ENCODE measurements at places on chromosomes 5 and 9.
A peak's percentile ranks its signal among the peaks of the same experiment; 100 is the strongest.

GRCh38 chr5:72364171-72364570 lies 44.0 kb downstream of the PTCD2 start:
- DNase-seq, result no peak

- no peak for DNase-seq
Measured at GRCh38 chr5:130912088-130912487, 253.0 kb downstream of the HINT1 start.

- DNase-seq, result no peak
Measured at GRCh38 chr5:145971108-145971507, 34.7 kb downstream of the SH3RF2 start.

DNA sequence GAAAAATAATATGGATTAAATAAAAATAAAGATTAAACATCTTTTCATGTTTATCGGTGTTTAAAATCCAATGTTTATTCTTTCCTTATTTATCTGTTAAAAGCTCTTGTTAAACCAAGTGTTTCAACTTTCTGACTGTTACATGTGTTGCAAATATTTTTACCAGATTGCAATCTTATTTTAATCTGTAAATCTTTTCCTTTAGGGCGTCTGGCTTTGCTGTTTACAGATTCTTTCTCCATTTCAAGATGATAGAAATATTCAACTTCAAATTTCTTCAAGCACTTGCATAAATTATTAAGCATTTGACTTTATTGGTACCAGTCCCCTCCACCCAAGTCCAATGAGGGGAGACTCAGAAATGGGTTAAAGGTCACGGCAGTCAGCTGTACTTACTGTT lies 16.9 kb upstream of the ABCA1 start:
- DNase-seq, result no peak

DNA sequence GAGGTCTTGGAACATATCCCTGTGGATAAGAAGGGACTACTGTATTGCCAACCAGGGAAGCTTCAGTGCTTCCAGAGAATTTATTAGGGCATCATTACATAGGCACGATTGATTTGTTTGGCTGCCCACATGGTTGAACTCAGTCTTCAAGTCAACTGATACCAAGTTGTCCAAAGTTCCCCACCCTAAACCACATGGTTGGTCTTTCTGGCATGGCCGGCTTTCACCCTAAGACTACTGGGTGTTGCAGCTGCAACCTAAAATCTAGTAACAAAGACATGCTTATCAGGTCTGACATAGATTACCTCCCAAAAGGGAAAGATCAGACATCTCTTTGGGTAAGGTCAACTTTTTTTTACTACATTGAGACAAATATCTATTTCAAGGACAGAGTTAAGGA lies 37.0 kb downstream of the FAF2 start:
- DNase-seq, result no peak

GRCh38 chr5:34791761-34792244 lies 47.2 kb upstream of the TTC23L start:
- no peak for DNase-seq

DNA sequence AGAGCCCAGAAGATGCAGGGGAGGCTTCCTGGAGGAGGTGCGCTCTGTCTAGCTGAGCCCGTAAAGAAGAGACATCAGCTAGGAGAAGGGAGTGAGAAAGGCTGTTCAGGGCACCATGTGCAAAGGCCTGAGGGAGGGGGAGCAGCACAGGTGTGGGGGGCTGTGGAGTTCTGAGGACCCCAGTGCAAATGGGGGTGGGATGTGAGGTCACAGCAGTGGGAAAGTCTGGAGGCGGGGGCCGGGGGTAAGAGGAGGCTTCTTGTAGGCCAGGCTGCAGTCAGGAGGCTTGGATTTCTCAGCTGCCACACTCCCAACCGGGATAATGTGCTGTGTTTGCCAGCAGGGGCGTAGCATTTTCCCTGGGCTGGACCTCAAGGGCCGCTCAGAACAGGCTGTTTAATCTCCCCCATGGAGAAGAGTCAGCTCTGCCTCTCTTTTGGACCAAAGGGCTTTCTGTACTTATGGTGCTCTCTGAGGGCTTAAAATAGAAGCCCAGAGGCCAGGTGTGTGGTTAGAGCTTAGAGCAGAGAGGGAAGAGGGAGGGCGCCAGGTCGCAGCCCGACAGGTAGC lies 5.7 kb downstream of the NEURL1B start:
- no peak for DNase-seq

GRCh38 chr5:125413496-125414274 lies 667.2 kb upstream of the ZNF608 start:
- DNase-seq, result no peak

DNA sequence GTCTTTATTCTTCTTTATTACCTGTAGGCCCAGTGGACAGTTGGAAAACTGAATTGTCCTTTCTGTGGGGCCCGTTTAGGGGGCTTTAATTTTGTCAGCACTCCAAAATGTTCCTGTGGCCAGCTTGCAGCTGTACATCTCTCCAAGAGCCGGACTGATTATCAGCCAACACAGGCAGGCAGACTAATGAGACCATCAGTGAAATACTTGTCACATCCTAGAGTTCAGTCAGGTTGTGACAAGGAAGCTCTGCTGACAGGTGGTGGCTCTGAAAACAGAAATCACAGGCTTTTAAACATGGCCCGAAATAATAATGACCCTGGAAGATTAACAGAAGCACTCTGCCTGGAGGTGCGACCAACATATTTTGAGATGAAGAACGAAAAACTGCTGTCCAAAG lies 47.9 kb downstream of the RNF180 start:
- no peak for DNase-seq

DNA sequence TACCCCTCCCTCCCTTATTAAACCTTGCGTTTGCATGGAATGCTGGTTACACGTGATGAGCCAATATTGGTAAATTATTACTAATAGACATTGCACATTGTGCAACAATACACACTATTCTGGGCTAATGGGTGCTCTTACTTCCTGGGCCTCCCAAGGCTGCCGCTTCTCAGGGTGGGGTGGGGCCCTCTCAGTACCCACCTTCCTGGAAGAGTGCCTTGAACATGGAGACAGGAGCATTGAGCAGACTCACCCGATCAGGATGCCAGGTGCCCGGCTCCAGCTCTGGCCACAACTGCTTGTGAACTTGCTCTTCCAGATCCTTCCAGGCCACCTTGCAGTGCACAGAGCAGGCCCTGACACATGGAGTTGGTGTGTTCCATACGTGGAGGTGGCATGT lies 24.7 kb upstream of the CEP72 start:
- DNase-seq, result no peak

DNA sequence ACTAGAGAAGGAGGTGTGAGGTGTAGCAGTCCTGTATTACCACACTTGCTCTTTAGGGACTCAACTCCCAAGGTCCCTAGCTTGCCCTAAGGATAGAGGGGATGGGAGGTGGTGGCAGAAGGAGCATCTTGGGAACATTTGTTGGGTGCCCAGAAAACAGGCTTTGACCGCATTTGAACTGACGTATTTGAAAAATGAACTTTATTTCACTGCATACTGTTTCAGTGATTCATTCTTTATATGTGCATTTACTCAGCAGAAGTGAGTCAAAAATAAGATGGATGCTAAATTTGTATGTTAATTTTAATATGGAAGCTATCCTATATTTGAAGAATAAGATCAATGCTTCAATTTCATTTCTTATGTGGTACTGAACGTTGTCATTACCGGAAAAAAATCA lies 18.7 kb downstream of the DMRT3 start:
- DNase-seq, result no peak

- peak; percentile 57 for DNase-seq
Measured at GRCh38 chr5:143016777-143017516, 246.8 kb downstream of the ARHGAP26 start.

GRCh38 chr5:52837591-52838001 lies 49.9 kb downstream of the ITGA1 start:
- DNase-seq, result no peak

DNA sequence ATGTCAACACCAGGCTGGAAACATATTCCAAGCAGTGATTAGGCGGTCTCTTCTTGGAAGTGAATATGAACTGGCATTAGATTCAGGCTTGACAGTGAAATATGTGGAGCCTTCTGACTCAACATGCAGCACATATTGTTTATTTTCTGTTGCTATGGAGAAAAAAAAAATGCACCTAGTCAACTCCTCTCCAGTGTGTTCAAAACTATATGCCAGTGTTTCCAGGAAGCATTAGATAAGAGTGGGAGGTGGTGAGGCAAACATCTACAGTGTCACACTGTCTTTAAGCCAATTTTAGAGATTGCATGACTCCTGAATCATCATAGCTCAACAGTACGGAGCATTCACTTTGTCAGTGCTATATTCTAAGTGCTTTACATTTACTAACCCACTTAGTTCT lies 117.9 kb downstream of the HCN1 start:
- no peak for DNase-seq

GRCh38 chr9:127976498-127976897 lies 4.3 kb downstream of the EEIG1 start:
- DNase-seq, result no peak

DNA sequence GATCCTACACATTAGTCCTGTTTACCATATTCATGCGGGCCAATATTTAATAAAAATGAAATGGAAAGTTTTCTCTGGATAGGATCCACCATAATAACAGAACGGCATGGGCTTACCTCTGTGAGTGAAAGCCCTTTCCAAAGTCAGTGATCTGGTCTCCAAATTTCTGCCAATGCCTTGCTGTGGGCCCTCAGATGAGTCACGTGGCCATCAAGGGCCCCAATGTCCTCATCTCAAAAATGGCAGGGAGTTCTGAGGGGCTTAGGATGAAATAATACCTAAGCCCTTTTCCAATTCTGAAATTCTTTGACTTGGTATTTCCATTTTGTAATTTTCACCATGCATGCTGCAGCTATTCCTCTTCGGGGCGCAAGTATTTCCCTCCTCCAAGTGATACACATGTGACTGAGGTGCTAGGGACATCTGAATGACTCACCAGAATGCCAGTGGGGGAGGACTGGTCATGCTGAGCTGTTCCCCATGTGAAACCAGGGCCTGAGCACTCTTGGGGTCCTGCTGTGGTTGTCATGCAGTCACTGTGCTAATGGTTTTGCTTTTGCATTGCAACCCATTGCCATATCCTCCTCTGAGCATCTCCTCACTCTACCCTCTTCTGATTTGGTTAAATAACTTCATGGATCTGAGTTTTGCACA lies 35.0 kb downstream of the ITK start:
- no peak for DNase-seq

GRCh38 chr9:92723299-92723625 lies 41.4 kb downstream of the BICD2 start:
- no peak for DNase-seq

All from stimulated activated CD4-positive, alpha-beta T cell treated with anti-CD3 and anti-CD28 coated beads, Interleukin-1b, Interleukin-23, amount 100 ng/mL, for 48 hours (primary cell).